ENCODE measurements at places on chromosomes 13 and 19.

GRCh38 chr19:9885077-9885552, 50.0 kb downstream of the PIN1 start:
- DNase-seq = no peak

DNA sequence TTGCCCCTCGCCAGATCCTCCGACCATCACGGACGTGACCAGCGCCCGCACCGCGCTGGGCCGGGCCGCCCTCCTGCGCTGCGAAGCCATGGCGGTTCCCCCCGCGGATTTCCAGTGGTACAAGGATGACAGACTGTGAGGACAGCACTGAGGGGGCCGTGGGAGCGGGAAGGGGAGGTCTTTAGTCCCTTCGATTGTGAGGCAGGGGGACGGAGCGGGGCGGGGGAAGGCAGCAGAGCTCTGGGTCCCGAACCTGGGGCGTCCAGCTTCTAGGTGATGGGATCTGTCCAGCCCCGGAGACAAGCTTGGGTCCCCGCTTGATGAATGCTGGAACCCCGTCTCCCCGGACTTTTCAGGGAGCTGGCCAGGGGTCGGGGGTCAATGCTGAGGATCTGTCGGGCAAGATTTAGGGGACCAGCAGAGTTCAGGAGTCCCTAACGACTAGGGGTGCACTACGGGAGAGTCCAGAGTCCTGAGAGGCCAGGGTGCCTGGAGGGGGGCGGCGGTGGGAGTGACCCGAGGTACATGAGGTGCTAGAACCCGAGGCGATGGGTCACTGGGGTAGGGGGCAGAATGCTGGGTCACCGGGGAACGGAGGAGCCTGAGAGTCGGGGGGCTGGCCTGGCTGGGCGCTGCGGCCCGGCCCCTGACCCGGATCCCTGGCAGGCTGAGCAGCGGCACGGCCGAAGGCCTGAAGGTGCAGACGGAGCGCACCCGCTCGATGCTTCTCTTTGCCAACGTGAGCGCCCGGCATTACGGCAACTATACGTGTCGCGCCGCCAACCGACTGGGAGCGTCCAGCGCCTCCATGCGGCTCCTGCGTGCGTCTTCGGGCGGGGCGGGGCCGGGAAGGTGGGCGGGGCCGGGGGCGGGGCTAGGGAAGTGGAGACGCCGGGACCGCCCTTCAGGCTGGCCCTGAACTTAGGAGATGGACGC, 14.6 kb downstream of the VSIG10L start:
- DNase-seq = no peak

DNA sequence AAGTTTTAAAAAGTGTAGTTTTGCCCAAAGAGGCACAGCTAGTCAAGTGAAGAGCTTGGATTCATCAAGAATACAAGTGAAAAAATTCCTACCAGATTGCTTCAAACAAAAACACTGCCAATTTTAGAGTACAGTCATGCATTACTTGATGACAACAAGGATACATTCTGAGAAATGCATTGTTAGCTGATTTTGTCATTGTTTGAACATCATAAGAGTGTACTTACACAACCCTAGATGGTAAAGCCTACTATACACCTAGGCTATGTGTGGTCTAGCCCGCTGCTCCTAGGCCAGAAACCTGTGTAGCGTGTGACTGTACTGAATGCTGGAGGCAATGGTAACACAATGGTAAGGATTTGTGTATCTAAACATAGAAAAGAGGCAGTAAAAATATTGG, 41.1 kb downstream of the TMTC4 start:
- DNase-seq = no peak

DNA sequence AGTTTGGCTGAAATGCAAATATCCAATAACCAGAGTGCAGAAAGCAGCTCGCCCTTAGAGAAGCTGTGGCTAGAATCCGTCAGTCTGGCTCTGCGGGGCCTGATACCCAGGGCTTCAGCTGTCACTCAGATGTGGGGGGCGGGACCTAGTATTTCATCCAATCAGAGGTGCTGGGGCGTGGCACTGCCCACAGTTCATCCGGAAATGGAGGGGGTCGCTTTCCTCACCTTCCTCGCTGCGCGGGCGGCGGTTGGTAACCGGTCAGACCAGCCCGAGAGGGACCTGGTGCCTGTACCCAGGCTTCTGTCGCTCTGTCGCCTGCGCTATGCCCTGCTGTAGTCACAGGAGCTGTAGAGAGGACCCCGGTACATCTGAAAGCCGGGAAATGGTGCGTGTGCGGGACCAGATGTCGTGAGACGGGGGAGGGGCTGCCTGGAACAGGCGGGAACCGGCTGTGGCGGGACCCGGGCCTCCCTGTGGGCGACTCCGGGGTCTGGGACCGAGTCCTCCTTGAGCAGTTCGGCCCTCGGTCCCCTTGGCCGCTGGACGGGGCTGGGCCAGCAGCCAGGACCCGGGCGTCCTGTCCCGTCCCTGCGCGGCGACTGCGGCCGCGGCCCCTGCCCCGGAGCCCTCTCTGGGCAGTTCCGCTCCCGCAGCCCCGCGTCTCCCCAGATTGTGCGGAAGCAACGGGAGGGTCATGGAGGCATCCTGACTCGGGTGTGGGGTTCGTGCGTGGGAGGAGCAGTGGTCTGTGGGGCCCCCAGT, at the start of gene ZNF700:
TSS of gene ZNF700 (plus strand) at position 222 of the 765 bp plus-strand sequence. CDS start at position 326, 104 bp downstream.
- peak; percentile 86 for DNase-seq

GRCh38 chr19:30222428-30222873, 149.7 kb upstream of the ZNF536 start:
- peak; percentile 89 for DNase-seq

Data from urothelium cell line (cell line).